ENCODE measurements at places on chromosomes 4 and X.

GRCh38 chrX:72659723-72660122 is 54.4 kb downstream of the PHKA1 start:
- DNase-seq = no peak

DNA sequence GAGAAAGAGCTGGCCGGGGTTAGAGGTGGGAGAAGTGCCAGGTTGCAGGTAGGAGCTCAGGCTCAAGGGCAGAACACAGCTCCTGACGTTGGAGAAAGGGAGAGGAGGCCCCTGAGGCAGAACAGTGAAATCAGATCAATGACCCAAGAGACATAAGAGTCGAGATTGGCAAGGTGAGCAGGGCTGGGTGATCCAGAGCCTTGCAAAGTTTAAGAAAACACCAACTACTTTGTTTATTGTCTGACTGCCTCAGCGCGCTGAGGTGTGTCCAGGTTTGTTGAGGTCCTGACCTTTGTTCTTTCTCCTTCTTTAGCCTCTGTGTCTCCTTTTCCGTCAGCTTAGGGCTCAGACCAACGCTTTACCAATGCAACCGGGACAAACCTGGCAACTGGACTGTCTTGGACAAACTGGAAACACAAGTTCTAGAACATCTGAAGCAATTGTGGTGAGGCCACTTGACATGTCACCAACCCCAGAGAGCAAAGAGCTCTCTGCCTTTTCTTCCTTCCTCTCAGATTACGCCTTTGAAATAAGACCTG is 28.3 kb downstream of the CHRNA9 start:
- DNase-seq = no peak

- no peak for DNase-seq
These were observed 974.3 kb downstream of the FSTL5 start for GRCh38 chr4:161189286-161190134.

- DNase-seq = no peak
These were observed 65.9 kb downstream of the FAT1 start for GRCh38 chr4:186657764-186658163.

DNA sequence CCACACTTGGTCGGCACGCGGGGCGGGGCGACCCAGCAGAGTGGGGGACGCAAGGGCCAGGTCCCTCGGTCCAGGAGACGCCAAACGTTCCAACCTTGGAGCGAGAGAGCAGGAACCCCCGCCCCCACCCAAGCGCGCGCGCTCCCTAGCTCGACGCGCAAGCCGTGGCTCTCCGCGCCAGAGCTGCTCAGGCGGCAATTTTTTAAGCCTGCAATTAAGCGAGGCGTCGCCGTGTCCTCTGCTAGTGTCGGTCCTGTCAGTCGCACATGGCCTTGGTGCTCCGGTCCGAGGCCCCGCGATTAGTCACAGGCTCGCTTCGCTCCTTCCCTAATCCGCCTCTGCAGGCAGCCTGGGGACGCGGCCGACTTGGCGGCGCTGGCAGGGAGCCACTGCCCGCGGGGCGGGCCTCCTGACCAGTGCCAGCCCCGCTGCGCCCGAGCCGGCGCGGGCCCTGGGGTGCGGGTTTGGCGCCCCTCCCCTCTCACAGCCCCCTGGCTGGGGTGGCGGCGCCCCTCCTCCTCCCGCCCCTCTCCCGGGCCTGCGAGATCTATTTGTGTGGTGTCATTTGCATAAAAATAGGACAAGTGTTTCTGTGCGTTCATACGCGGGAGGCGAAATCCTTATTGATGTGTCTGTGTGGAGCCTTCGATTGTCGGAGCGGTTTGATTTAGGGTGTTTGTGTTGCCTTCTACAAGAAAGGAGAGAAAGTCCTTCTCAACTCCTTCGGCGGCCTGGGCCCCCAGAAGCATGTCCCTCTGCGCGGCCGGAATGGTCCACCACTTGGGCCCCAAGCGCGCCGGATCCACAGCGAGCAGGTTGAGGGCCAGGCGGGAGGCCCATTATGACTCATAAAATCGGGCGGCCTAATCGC is 9.8 kb upstream of the BCOR start:
- DNase-seq = no peak

DNA sequence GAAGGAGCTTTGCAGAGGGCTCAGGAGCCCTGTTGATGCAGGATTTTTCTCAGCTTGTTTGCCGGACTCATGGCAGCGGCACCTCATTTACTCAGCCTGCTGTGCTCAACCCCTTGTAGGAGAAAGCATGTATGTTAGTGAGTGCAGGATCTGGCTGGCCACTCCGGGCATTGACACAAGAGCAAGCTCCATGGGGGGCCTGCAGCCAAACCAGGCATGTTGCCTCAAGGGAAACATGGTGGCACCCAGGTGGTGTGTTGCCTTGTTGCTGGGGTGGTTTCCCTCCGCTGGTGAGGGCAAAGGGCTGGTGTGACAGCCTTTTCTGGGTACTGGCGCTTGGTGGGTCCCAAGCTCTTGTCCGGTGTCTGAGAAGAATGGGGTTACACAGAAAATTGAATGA is 189.3 kb upstream of the ANXA3 start:
- DNase-seq = no peak

DNA sequence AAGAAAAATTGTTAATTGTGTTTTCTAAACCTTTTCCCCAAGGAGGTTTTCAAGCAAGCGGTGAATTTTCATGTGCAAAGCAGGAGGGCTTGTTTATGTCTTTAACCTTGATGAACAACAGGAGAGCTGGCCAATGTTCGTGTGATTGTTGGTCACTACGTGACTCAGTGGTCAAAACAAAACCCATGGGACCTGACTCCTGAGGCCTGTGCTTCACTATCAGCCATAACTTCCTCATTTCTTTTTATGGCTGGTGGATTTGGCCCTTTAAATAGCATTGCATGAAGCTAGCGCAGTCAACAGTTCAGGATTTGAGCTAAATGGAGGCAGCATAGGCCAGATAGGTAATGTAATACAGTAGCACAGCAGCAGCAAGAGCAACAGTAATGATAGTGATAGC is 80.5 kb downstream of the MID1IP1 start:
- DNase-seq = peak; percentile 52

- DNase-seq = no peak
These were observed 89.2 kb downstream of the LNX1 start for GRCh38 chr4:53502094-53502493.

Data from NAMALWA (cell line).